ENCODE measurements at places on chromosomes 12 and 14. TPM values are rescaled to one million over a fixed set of nuclear protein-coding genes. Genes with fewer than 3 reads are reported as not detected.

- H3K4me3 ChIP-seq: no peak overlapping the region
- H3K36me3 ChIP-seq: no peaks in the 10 kb centered on the region
- DNase-seq: no peak
Observed at GRCh38 chr14:61308198-61308597, 13.2 kb upstream of the PRKCH start.

UBR7 gene
- 31.6 TPM for polyA plus RNA-seq

- no peak for DNase-seq
- peaks cover 37% of the 10 kb centered on the region for H3K36me3 ChIP-seq
- no peaks in the 10 kb centered on the region for H3K27me3 ChIP-seq
Observed at GRCh38 chr14:45198551-45198950, 54.5 kb downstream of the MIS18BP1 start.

ANG gene
- not detected for polyA plus RNA-seq

DNA sequence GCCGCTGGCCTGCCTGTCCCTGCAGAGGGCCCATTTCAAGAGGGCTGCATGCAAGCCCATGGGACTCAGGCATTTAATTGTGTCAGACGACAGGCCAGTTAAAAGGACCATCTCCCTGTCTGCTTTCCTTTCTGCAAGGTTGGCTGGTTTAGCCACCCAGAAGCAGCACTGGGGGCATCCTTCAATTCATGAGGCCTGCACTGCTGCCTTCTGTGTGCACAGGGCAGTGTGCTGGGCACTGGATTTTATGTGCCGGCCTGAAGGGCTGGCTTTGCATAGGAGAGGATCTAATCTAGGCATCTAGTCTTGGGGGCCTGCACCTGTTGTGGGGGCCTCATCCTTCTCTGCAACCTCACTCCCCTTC, 114.1 kb upstream of the FKBP4 start:
- H3K36me3 ChIP-seq: no peaks in the 10 kb centered on the region
- no peak for DNase-seq
- H3K27me3 ChIP-seq: peaks cover 31% of the 10 kb centered on the region
- no peaks in the 10 kb centered on the region for H3K4me1 ChIP-seq
- H3K4me3 ChIP-seq: no peak overlapping the region
- no peak overlapping the region for H3K27ac ChIP-seq

GRCh38 chr12:130981074-130981742, 27.5 kb downstream of the ADGRD1 start:
- no peak for DNase-seq
- no peaks in the 10 kb centered on the region for H3K36me3 ChIP-seq
- H3K27ac ChIP-seq: no peak overlapping the region
- peaks cover 14% of the 10 kb centered on the region for H3K27me3 ChIP-seq

- DNase-seq: peak; percentile 28
- H3K27me3 ChIP-seq: no peaks in the 10 kb centered on the region
- H3K36me3 ChIP-seq: no peaks in the 10 kb centered on the region
- no peaks in the 10 kb centered on the region for H3K4me1 ChIP-seq
Observed at GRCh38 chr12:67433385-67434175, 164.4 kb downstream of the CAND1 start.

TPPP2 gene
- not detected for polyA plus RNA-seq

DNA sequence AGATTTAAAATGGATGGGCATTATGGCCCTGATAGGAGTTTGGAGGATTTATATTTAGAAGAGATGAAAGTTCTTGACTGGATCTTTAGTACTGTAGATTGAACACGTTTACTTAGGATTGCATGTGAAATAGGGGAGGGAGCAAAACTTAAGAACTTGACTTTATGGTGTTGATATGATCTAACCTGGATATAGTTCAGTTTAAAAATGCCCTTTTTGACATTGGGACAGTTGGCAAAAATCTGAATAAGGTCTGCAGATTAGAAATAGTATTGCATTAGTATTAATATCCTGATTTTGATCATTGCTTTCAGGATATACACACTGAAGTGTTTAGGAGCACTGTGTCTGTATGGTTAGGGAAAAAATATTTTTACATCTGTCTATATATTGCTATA, 9.6 kb downstream of the TMBIM6 start:
- no peaks in the 10 kb centered on the region for H3K27me3 ChIP-seq
- H3K4me3 ChIP-seq: no peak overlapping the region
- no peak for DNase-seq
- H3K36me3 ChIP-seq: peaks cover 74% of the 10 kb centered on the region

GRCh38 chr14:94827711-94828447, 58.0 kb upstream of the GSC start:
- no peaks in the 10 kb centered on the region for H3K4me1 ChIP-seq
- no peak for DNase-seq
- no peak overlapping the region for H3K27ac ChIP-seq
- no peaks in the 10 kb centered on the region for H3K27me3 ChIP-seq

DNA sequence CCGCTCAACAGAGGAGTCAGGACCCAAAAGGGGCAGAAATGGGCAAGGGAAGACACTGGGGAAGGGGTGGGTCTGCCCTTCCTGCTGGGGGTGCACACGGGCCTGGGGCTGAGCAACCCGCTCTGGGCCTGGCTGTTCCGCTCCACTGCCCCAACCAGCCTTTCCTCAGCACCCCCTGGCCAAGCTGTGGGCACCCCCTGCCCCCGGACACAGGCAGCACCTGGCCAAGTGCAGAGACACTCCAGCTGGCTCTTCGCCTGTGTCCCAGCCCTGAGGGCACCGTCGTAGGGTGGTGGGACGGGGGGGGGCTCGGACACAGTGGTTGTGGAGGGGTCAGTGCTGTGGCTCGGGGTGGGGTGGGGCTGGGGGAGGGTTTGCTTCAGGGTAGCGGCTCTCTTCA, 10.3 kb downstream of the PACS2 start:
- H3K27ac ChIP-seq: no peak overlapping the region
- no peak overlapping the region for H3K4me3 ChIP-seq
- no peaks in the 10 kb centered on the region for H3K36me3 ChIP-seq
- peaks cover 62% of the 10 kb centered on the region for H3K4me1 ChIP-seq

DNA sequence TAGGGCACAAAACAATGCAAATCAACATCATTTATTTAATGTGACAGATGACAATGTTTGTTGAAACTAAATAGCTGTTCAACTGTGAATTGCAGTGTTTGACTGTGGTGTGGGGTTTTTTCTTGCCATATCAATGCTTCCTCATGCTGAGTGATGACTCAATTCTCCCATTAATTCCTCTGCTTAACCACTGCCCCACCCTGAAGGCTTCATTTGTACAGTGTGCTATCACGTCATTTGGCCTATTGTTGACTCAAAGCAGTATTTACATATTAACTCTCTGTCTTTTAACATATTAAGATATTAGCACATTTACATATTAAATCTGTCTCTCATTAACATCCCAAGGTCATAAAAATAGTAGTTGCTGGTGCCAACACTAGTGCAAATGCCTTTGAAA, 164.8 kb upstream of the NRXN3 start:
- no peak overlapping the region for H3K4me3 ChIP-seq
- DNase-seq: peak; percentile 32
- no peaks in the 10 kb centered on the region for H3K27me3 ChIP-seq
- H3K36me3 ChIP-seq: no peaks in the 10 kb centered on the region
- H3K4me1 ChIP-seq: no peaks in the 10 kb centered on the region
- H3K27ac ChIP-seq: no peak overlapping the region

ATG14 gene
- 2.6 TPM for polyA plus RNA-seq

- H3K27me3 ChIP-seq: no peaks in the 10 kb centered on the region
- peaks cover 11% of the 10 kb centered on the region for H3K4me1 ChIP-seq
- H3K4me3 ChIP-seq: no peak overlapping the region
Observed at GRCh38 chr14:91575469-91576208, 65.5 kb upstream of the PPP4R3A start.

GRCh38 chr12:31817120-31817519, 88.3 kb upstream of the AMN1 start:
- H3K4me3 ChIP-seq: no peak overlapping the region
- no peak overlapping the region for H3K27ac ChIP-seq
- H3K4me1 ChIP-seq: no peaks in the 10 kb centered on the region
- no peaks in the 10 kb centered on the region for H3K27me3 ChIP-seq

DNA sequence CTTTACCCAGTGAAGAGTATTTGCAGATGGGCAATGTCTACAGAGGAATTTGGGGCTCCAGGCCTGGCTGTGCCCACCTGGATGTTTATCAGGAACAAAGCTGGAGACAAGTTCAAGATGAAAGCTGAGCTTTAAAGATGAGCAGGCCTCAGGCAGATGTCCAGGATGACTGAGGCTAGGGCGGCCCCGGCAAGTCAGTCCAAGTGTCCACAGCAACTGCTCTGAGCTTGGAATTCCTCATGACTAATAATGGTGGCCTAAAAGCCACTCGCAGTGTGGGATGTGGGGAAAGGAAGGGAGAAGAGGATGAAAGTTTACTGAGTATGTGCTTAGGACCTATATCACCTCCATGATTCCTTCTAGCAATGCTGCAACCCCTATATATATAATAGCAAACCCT, 128.2 kb upstream of the NOS1 start:
- no peak for DNase-seq
- H3K27me3 ChIP-seq: no peaks in the 10 kb centered on the region
- no peaks in the 10 kb centered on the region for H3K4me1 ChIP-seq
- no peak overlapping the region for H3K27ac ChIP-seq

GRCh38 chr14:34981743-34982420, 910 bp upstream of the SRP54 start:
- H3K36me3 ChIP-seq: no peaks in the 10 kb centered on the region
- DNase-seq: no peak
- no peaks in the 10 kb centered on the region for H3K27me3 ChIP-seq
- peak overlapping the region; percentile 97 for H3K27ac ChIP-seq

DNA sequence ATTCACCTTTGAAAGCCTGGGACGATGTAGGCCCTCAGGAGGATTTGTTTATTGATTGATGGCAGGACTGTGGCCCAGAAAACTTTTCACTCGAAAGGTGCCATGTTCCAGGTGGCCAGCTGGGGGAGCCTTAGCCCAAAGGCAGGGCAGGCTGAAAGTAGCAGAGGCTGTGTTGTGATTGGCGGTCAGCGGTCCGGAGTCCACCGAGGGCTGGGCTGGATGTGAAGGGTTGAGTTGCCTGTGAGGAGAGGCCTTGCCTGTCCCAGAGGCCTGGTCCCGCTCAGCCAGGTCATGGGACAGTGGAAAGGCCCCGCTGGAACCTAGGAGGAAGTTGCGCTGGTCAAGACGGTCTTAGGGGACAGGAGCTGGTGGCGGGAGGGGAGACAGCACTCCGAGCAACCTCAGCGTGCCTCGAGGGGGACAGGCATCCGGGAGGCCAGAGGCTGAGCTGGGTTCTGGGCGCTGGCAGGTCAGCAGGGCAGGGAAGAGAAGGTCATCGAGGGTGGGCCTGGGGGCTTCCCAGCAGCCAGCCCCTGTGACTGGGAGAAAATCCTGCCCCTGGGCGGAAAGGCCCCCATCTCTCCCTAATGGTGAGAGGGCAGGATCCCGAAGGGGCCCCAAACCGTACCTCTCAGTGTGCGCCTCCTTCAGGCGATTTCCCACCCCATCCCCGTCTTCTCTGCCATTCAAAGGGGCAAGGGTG, 26.3 kb downstream of the CMA1 start:
- peaks cover 6% of the 10 kb centered on the region for H3K4me1 ChIP-seq
- H3K27ac ChIP-seq: no peak overlapping the region
- no peaks in the 10 kb centered on the region for H3K27me3 ChIP-seq
- no peak overlapping the region for H3K4me3 ChIP-seq

DNA sequence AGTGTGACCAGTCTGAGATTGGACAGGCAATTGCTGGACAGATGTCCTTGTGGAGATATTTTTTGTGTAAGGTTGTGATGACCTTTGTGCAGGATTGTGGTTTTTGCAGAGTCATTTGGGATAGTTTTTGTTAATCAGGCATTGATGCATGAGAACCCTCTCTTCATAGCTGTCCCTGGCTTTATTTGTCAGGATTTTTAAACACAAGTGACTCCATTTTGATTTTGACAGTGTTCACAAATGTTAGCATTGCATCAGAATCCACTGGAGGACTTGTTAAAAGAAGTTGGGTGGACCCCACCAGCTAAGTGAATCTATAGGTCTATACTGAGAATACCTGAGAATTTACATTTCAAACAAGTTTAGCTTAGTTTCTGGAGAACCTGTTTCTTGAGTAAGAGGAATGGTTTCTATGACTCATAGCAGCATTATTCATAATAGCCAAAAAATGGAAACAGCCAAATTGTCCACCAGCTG, 11.8 kb downstream of the FNTB start:
- no peak for DNase-seq
- H3K4me1 ChIP-seq: no peaks in the 10 kb centered on the region
- no peak overlapping the region for H3K4me3 ChIP-seq
- no peak overlapping the region for H3K27ac ChIP-seq
- no peaks in the 10 kb centered on the region for H3K36me3 ChIP-seq

GRCh38 chr14:69539631-69540410, 34.9 kb downstream of the CCDC177 start:
- H3K27me3 ChIP-seq: peaks cover 27% of the 10 kb centered on the region
- no peak overlapping the region for H3K27ac ChIP-seq
- no peaks in the 10 kb centered on the region for H3K36me3 ChIP-seq
- DNase-seq: no peak
- no peaks in the 10 kb centered on the region for H3K4me1 ChIP-seq

DNA sequence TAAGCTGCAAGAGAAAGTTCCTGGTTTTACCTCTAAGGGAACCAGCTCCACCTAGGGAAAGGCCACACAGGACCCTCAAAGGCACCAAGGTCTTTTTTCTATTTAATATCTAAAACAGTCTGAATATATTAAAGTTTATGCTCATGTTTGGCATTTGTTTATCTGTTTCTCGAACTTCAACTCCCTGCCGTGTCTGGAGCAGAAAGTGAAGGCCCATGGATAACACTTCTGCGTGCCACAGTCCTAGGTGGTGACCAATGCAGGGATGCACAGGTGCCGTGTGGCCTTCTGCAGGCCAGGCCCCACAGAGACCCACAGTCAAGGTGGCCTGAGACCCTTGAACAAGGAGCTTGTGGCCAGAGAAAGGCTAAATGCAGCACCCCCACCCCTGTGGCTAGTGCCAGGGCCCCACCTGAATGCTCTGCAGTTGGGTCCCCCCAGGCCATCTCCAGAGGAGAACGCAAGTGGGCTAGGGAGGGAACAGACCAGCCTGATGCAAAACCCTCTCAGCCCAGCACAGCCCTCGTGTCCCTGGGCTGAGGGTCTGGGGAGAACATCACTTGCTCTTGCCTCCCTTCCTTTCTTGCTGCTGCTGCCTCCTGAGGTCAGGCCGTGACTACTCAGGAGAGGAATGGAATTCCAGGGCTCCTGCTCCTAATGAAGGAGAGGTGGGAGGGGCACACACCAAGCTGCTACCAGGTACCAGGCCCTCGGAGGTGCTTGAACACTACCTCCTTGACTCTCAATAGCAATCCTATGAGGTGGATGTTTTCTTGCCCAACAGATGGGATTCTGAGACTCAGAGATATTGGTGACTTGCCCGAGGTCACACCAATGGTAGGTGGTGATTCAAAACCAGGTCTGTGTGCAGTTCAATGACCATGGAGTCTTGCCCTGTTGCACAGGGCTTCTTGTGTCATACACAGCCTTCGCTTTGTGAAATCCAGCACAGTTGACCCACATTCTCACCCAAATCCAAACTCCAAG, 45.4 kb downstream of the PSMA6 start:
- no peaks in the 10 kb centered on the region for H3K27me3 ChIP-seq
- H3K27ac ChIP-seq: peak overlapping the region; percentile 81
- H3K4me3 ChIP-seq: no peak overlapping the region
- no peaks in the 10 kb centered on the region for H3K36me3 ChIP-seq
- no peak for DNase-seq

DNA sequence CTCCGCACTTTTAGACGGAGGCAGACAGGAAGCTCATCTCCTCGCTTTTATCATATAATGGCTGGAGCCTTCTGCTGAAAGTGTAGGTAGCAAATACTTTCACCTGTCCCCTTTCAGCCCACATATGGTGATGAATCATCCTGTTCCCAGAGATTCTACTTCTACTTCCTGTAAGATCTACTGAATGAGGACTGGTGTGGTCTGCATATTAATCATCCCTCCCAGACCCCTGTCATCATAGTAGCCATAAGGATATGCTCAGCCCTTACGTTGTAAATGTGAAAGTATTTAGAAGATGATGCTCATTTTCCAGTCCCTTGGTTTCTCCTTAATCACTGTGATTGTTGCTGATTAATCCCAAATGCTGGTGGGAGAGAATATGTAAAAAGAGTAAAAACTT, 268.2 kb upstream of the GRIP1 start:
- no peak overlapping the region for H3K27ac ChIP-seq
- DNase-seq: no peak
- no peak overlapping the region for H3K4me3 ChIP-seq
- H3K27me3 ChIP-seq: no peaks in the 10 kb centered on the region

All from K562 (cell line).